ENCODE measurements at places on chromosomes 13 and 19.

DNA sequence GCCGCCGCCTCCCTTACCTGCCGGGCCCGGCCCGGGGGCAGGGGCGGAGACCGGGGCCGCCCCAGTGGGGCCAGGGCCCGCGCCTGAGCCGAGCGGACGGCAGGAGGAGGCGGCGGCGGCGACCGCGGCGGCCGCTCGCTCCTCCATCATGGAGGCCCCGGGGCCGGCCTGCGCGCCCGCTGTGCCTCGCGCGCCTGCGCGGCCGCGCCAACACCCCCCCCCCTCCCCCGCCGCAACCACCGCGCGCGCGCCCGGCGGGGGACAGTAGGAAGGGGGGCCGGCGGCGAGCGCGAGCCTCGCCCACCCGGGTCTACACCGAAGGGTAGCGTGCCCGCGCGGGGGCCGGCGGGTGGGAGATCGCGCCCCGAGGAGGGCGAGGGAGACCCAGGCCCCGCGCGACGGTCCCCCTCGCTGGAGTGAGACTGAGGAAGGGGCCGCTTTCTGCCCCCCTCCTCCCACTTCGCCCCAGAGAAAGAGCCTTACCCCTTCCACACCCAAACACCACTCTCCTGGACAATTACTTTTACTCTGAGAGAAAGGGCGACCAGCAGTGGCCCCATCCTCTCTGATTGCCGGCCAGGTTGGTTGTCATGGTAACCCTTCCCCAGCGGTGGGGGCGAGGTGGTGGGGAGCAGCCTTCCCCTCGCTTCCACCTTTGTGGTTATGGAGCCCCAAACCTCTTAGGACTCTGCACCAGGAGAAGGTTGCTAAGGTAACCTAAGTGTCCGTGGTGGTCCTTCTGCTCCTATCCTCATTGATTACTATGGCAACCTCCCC, at the start of gene STRN4:
Gene STRN4, minus strand, starts transcription at position 170 of the 777 bp plus-strand sequence. Its CDS starts 20 bp downstream, at position 150.
- DNase-seq, result peak; percentile 66

GRCh38 chr13:41700790-41701310, 243.5 kb downstream of the RGCC start:
- no peak for DNase-seq

DNA sequence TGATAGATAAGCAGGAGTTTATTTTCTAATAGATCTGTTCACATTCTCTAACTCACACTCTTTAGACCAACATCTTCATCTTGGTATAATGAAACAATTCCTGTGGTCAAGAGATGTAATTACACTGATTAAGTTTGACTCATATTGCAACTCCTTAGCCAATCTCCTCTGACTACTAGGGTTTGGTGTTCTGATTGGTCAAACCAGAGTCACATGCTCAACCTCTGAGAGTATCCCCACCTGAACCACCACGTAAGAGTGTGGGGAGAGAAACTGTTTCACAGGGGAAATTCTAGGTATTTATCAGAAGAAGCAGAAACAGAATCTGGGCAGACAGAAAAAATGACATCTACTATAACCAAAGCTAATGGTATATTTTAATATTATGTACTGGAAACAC, 42.4 kb downstream of the UQCRFS1 start:
- DNase-seq, result no peak

- peak; percentile 34 for DNase-seq
These were observed 24.6 kb upstream of the SEMA6B start for GRCh38 chr19:4583961-4584669.

DNA sequence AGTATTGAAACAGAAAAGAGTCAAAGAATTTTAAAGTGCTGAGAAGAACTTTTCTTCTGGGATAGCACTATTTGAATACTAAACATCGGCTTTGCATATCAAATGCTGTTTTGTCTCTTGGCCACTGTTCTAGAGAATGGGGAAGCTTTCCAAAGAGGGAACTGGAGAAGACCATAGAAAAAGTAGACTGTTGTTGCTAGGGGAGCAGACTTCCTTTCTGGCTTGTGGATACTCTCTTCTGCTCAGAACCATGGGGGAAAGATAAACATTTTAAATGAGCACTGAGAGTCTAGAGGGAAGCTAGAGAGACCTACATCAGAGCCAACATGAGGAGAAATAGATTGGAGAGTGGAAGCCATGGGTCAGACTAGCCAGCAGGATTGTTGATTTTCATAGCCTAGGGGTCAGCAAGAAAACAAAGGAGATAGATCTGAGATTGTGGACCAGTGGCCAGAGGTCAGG, 315.7 kb downstream of the KCTD12 start:
- DNase-seq, result no peak

- DNase-seq, result no peak
These were observed 58.8 kb downstream of the SLC10A2 start for GRCh38 chr13:103007427-103007762.

GRCh38 chr19:34259367-34260095, 5.2 kb downstream of the GARRE1 start:
- DNase-seq, result no peak

GRCh38 chr13:45120967-45121831, 889 bp downstream of the GTF2F2 start:
- no peak for DNase-seq

DNA sequence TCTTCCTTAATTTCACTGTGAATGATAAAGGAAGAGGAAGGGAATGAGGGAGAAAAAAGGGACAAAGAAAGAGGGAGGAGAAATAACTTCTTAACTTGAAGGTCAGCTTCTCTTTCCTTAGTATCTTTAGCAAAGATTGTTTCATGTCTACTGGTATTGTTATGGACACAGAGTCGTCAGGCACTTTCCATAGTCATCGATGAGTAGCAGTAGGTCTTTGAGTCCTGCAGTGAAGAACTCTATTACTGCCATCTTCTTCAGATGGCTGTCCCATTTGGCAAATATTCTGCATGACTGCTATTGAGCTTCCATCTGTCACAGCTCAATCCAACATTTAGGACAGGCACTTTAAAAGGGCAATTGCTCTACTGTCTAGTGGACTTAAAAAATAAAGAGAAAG, 2463.1 kb downstream of the PCDH9 start:
- no peak for DNase-seq

DNA sequence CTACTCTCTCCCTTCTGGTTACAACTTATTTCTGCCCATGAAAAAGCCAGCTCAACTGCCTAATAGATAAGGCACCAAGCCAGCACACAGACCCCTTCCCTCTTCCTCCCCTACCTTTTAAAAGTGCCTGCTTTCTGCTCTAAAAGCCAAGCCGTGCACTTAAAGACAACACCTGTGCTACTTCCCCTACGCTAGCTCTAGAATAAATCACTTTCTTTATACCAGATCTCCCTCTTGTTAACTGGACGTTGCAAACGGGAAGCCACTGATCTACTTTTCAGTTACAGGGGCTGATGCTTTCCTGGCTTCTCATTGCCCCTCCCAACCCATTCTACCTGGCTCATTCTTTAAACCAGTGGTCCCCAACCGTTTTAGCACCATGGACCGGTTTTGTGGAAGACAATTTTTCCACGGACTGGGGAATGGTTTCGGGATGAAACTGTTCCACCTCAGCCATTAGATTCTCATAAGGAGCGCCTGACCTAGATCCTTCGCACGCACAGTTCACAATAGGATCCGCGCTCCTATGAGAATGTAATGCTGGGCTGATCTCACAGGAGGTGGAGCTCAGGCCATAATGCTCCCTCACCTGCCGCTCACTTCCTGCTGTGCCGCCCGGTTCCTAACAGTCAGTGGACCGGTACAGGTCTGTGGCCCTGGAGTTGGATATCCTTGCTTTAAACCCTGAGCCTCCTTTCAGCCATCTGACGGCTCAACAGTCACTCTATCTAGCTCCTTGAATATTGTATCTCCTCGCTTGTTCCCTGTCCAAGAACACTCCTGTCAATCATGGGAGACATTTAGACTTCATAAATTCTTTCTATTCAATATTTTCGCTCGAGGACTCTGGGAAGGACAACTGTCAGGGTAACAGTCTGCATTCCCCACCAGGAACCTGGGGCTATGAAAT, 841 bp upstream of the ZNF223 start:
- peak; percentile 31 for DNase-seq

GRCh38 chr19:39692166-39692565, 12.1 kb upstream of the LGALS14 start:
- peak; percentile 49 for DNase-seq

DNA sequence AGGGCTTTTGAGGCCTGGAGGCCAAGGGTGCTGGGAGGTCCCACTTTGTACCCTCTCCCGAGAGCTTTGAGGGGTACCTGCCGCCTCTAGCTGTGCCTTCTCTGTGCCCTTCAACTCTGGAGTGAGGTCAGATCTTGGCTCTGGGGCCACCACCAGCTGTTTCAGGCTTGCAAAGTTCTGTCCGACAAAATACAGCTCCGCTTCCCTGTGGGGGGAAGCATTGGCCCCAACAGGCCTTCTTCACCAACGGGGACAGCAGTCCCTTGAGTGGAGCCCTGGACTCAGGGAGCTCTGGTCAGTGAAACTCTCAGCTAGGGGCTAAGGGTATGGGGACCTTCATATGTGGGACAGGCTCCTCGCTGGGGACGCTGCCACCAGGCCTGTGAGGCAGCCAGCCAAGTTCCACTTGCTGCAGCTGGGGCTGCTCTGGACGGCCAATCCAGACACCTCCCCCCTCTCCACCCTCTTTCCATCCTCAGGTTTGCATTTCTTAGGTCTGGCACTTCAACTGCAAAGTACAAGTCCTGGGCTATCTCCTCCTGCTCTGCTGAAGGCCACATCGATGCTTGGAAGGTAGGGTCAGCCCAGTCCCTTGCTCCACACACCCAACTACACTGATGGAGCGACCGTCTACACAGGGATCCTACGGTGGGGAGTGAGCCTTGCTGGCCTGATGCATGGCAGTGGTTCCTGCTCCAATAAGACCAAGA, 46.8 kb downstream of the C13orf46 start:
- DNase-seq, result peak; percentile 4

DNA sequence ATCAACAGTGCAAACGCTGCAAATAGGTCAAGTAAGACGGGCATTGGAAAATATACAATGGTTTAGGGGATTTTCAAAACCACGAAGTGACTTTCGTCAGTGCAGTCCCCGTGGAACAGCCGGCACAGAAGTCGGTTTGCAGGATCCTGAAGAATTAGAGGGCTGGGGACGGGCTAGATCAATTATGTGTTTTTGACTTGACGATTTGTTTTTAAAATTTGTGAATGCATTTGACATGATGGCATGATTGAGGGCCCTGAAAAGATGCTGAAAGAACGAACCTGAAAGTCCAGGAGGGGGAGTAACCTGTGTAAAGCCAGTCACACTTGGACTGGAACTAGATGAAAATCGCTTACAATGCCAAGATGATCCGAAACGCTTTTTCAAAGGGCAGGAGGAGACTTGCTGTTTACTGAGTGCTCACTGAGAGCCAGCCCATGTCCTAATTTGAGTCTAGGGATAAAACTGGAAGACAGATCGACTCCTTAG, 8.9 kb upstream of the DGKH start:
- DNase-seq, result no peak

DNA sequence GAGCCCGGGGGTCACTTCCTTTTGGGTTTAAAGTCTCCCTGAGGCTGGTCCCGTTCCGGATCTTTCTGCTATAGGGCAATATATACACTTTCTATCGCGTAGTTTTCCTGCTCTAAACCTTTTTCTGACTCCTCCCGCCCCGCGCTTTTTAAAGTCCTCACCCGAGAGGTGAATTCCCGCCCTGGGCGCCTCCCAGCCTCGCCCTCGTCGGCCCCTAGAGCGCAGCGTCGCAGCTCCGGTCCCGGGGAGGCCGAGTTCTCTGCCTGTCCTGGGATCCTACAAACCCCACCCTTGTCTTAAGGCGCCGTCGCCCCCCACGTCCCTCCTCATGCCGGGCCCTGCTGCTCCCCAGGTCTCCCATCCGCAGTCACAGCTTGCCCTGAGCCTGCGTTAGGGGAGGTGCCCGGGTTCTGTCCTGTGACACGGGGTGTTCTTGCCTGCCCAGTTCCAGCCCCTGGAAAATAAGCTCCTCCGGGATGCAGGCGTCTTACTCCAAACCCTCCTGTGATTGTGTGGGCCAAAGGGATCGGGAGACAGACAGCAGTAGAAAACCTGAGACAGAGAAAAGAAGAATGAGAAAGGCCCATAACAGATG, 491 bp downstream of the ZNF525 start:
- DNase-seq, result peak; percentile 48

GRCh38 chr19:32877323-32877912, 7.9 kb upstream of the SLC7A9 start:
- no peak for DNase-seq

DNA sequence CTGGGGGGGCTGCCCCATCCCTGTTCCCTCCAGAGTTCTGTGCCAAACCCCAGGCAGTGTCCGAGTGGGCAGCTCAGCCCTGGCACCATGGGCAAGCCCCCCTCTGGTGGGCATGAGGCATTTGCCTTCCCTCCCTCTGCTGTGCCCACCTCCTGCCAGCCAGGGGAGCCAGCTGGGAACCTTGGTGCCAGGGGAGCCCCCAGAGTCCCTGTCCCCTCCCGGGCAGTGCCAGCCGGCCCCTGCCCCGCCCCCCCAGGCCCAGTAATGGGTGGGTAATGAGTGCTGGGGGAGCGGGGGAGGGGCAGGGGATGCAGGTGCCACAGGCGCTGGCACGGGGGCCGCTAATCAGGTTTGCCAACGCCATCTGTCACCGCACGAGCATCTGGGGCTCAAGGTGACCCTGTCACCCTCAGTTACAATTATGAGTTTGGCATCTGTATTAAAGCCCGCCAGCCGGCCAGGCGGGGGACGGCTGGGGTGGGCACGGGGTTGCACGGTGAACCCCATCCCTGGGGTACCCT, 5.9 kb downstream of the DAND5 start:
- no peak for DNase-seq

GRCh38 chr13:78600280-78600883, 3.0 kb downstream of the POU4F1 start:
- DNase-seq, result no peak

GRCh38 chr19:33309826-33310225, 7.5 kb upstream of the CEBPA start:
- DNase-seq, result no peak

All from activated CD4-positive, alpha-beta memory T cell treated with anti-CD3 and anti-CD28 coated beads for 36 hours (primary cell).